NCI-H1417 treated with DMSO at 0.1 percent for 48 hours (cell line): ENCODE measurements at places on chromosomes 16 and 17.

DNA sequence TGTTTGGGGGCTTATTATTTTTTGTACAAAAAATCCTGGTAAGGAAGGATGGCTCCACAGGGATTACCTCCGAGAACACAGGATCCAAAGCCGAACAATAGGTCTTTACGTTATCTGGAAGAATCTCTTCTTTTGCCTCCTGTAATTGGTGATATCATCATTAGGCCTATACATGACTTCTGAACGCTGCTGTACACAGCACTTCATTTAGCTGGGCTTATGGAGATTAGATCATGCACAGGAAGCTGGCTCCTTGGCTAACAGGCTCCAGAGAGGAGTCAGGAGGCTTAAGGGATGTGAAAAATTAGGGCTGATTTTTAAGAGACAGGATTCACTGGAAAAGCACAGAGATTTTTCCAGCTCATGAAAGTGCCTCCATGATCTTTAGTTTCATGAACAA, 54.7 kb downstream of the TANGO6 start:
- DNase-seq, result no peak

DNA sequence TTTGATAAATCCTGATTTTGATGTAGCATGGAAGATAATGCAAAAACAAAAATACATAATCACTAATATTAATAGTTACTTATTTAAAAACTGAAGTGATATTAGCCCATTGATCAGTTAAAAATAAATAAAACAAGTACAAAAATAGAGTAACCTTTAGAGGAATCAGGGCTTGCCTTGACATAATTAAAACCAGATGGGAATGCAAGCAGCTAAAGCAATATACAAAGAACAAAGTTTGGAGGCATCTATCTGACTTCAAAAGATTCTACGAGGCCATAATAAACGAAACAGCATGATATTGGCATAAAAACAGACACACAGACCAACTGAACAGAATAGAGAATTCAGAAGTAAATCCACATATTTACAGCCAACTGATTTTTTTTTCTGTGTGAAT, 15.0 kb upstream of the HEATR3 start:
- DNase-seq, result no peak

- DNase-seq, result no peak
These were observed 1.3 kb upstream of the ACLY start for GRCh38 chr17:41919840-41920579.

DNA sequence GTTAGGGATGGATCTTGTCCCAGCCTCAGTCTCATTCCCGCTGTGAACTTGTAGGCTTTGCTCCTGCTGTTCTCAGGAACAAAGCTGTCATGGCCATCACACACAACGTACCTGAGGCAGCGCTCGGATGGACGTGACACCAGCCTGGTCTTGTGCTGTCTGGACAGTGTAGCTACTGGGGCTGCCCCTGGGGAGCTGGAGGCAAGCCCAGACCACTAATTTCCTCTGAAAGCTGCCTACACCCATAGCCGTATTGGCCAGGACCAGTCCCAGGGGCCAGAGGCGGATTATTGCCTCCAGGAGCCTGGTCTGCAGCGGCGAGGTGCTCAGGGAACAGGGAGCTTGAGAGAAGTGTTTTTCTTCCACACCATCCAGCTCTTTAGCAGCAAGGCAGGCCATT, 11.7 kb downstream of the ZNHIT3 start:
- DNase-seq, result no peak

DNA sequence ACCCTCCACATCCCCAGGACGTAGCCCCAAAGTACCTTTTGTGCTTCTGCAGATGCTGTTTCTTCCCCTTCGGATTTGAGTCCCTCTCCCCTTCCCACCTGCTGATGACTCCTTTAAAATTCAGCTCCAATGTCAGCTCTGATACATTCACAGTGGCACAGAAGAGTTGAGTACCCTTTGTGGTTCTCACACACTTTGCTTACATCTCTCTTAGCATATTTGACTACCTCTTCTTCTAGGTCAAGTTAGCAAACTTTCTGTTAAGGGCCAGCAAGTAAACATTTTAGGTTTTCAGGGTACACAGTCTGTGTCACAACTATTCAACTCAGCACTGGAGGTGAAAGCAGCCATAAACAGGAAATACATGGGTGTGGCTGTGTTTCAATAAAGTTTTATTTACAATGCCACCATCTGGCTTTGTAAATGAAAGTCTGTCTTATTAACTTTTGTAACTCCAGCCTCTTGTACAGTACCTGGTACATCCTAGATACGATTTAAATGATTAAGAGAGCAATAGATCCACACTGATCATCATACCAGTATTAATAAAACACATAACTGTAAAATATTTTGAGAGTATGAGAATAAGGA, 161.7 kb downstream of the SOX9 start:
- no peak for DNase-seq

DNA sequence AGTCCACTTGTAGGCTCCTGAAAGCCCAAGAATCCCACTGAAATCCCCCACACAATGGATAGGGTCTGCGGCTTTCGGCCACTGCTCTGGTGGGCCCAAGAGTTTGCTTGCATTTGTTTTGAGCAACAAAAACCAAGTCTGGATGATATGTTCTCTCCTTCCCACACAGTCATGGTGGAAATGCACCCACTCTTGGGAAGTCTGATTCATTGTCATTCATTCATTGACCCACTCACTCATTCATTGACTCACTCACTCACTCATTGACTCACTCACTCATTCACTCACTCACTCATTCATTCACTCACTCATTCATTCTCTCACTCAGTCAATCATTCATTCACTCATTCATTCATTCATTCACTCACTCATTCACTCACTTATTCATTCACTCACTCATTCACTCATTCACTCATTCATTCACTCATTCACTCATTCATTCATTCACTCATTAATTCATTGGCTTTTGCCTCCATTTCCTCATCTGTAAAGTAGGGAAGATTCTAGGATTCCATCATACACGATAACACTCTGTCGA, 2.2 kb upstream of the CA5A start:
- no peak for DNase-seq

- no peak for DNase-seq
These were observed 44.3 kb upstream of the CPNE2 start for GRCh38 chr16:57048095-57048494.

GRCh38 chr16:84497418-84498222, 6.8 kb downstream of the MEAK7 start:
- DNase-seq, result no peak

GRCh38 chr17:1829592-1830257, at the start of the genes RPA1 and SMYD4:
RPA1 (plus strand) TSS chr17:1830005; CDS start chr17:1830094, 89 bp downstream.
SMYD4 (minus strand) TSS chr17:1829902; CDS start chr17:1827994, 1,908 bp downstream.
- no peak for DNase-seq

DNA sequence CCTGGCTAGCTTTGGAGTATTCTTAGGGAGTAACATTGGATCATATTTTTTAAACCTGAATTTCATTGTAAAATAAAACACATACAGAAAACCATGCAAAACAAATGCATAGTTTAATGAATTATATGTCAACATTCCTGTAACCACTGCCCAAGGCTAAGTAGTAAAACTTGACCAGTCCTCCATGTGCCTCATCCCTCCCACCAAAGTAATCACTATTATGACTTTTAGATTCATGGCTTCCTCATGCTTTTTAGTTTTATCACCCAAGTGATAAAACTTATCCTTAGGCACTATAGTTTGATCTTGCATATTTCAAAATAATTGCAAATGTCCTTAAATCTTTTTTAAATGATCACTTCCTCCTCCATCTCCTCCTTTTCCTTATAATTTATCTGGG, 20.4 kb downstream of the PRKCA start:
- no peak for DNase-seq

- no peak for DNase-seq
These were observed 139.7 kb downstream of the SEC14L1 start for GRCh38 chr17:77280304-77281121.

- no peak for DNase-seq
These were observed 73.6 kb upstream of the HAS3 start for GRCh38 chr16:69031877-69032301.

GRCh38 chr17:75759457-75759856, 5.5 kb downstream of the GALK1 start:
- DNase-seq, result no peak
